ENCODE measurements at places on chromosomes 5 and 9. TPM values are rescaled to one million over a fixed set of nuclear protein-coding genes. Genes with fewer than 3 reads are reported as not detected.

GRCh38 chr9:16871336-16872151 is 1.1 kb upstream of the BNC2 start:
- DNase-seq = peak; percentile 50

GRCh38 chr9:116275418-116276195 is 122.0 kb downstream of the PAPPA start:
- no peak for DNase-seq

- DNase-seq = no peak
These were observed 103.9 kb downstream of the INSYN2B start for GRCh38 chr5:169876386-169876785.

DNA sequence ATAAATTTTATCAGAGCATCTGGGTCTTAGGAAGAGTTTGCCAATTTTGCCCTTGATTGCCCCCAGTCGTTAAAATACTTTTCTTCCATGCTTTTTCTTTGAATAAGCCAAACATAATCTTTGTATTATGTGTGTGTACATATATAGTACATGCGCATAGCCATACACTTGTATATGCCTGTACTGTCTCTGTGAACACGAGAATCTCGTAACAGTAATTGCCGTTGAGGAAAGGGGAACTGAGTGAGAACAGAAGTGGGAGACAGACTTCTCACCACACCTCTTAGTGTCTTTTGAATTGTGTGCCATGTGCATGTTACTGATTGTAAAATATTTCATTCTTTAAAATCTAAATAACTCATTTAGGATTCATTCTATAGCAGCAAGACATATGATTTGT is 79.6 kb upstream of the GRHPR start:
- no peak for DNase-seq

FOXD4L6 gene
- polyA plus RNA-seq = not detected

FBLL1 gene
- polyA plus RNA-seq = 1.2 TPM

PCDHGC5 gene
- polyA plus RNA-seq = 0.16 TPM

IFNA13 gene
- polyA plus RNA-seq = not detected

IFNA1 gene
- not detected for polyA plus RNA-seq

Measured in hepatocyte (in vitro differentiated cells).